ENCODE measurements at places on chromosomes 2 and 18. TPM values are rescaled to one million over a fixed set of nuclear protein-coding genes. Genes with fewer than 3 reads are reported as not detected.

DNA sequence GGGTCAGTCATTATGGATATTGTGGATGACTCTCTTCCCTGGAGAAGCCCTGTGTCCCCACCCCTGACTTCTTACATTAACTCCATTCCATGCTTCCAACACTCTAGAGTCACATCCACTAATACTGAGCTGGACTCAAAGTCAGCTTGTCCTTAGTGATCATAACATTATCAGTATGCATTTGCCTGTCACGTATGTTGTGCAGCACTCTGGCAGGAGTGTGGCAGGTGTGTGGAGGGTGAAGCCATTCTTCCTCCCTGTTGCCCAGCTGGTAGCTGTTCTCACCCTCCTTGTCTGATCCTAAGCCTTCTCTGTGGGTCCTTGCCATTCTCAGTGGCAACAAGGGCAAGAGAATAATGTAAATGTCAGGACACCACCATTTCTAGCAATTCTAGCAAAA lies 334.1 kb upstream of the RAB6C start:
- no peak for DNase-seq

DNA sequence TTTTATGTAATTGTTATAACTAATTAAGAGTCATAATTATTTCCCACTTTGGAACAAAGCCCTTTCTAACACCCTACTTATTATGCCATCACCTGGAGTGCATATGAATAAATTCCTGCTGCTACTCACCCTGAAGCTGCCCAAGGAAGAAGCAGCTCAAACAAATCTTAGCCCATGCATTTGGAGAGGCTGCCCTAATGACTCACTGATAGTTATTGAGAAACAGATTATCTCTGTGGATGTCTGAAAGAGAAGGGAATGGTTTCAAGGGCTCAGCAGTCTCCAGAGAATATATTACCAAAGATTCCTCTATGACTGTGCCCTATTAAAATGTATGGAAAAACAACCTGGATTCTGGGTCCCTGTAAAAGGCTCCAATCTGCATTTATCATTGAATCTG lies 81.0 kb downstream of the GPR39 start:
- no peak for DNase-seq

GRCh38 chr2:98149333-98149697 lies 62.3 kb downstream of the VWA3B start:
- no peak for DNase-seq

GRCh38 chr2:47274054-47274782 lies 119.1 kb upstream of the STPG4 start:
- DNase-seq: no peak

Gene SPATS2L
- total RNA-seq: 189 TPM

Gene RAB6C
- total RNA-seq: not detected

Gene POTEF
- 0.24 TPM for total RNA-seq

GRCh38 chr2:68807821-68808266 lies 63.4 kb downstream of the BMP10 start:
- DNase-seq: no peak

- DNase-seq: no peak
Measured at GRCh38 chr2:68877079-68877772, 6.0 kb upstream of the BMP10 start.

- DNase-seq: no peak
Measured at GRCh38 chr2:67055387-67056304, 341.5 kb upstream of the ETAA1 start.
